ENCODE measurements at places on chromosomes 11 and 22.

- no peak for DNase-seq
These were observed 8.0 kb downstream of the SPTBN2 start for GRCh38 chr11:66720899-66721470.

GRCh38 chr22:37953062-37953436, 352 bp downstream of the C22orf23 start:
- no peak for DNase-seq

- no peak for DNase-seq
These were observed 23.3 kb upstream of the PLEKHB1 start for GRCh38 chr11:73622926-73623593.

- no peak for DNase-seq
These were observed 719.1 kb upstream of the ANO3 start for GRCh38 chr11:25612806-25613205.

DNA sequence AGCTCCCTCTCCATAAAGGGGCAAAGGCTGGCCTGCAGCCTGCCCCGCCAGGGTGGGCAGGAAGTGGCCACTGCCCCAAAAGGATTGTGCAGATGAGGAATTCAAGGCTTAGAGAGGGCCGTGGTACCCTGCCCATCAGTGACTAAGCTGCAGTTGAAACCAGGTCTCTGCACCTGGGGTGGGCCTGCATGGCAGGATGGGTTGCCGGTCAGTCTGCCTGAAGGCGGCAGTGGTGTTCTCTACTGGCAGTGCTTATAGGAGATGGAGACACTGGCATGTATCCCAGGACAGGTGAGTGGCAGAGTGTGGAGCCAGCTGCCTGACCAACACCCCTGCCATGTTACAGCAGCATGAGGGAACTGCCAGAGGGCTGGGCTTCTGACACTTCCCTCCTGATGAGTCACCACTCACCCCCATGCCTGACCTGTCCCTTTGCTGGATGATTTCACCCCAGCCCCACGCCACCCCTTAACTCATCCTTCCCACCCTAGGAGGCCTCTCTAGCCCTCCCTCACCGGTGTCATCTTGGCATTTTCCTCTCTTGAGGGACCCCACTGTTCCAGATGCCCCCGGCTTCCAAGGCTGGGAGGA, 70.2 kb upstream of the LMO1 start:
- DNase-seq: no peak

- peak; percentile 51 for DNase-seq
These were observed at the start of gene TRIM44 for GRCh38 chr11:35662649-35663407. TRIM44 (plus strand) TSS chr11:35662775; CDS start chr11:35663112, 337 bp downstream.

- no peak for DNase-seq
These were observed 50.8 kb upstream of the PHOX2A start for GRCh38 chr11:72294616-72295395.
